ENCODE measurements at places on chromosomes 5 and 9.

DNA sequence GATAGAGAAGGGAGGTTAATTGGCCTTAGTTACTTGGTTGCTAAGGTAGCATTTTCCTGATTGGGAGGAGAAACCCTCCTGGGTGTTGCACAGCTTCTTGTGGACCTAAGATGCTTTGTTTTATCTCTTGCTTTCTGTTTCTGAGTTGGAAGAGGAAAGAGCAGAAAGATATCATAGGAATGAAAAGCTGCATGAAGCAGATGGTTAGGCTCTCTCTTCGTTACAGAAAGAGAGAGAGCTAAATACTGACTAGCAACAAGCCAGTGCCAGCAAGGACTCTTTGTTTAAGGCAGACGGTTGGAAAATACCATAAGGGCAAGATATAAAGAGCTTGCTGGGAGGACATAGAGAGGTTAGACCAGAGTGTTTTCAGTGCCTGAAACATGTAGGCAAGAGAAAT is 103.1 kb downstream of the ATG10 start:
- DNase-seq, result no peak

- peak; percentile 11 for DNase-seq
Observed at GRCh38 chr5:124951661-124952060, 205.2 kb upstream of the ZNF608 start.

DNA sequence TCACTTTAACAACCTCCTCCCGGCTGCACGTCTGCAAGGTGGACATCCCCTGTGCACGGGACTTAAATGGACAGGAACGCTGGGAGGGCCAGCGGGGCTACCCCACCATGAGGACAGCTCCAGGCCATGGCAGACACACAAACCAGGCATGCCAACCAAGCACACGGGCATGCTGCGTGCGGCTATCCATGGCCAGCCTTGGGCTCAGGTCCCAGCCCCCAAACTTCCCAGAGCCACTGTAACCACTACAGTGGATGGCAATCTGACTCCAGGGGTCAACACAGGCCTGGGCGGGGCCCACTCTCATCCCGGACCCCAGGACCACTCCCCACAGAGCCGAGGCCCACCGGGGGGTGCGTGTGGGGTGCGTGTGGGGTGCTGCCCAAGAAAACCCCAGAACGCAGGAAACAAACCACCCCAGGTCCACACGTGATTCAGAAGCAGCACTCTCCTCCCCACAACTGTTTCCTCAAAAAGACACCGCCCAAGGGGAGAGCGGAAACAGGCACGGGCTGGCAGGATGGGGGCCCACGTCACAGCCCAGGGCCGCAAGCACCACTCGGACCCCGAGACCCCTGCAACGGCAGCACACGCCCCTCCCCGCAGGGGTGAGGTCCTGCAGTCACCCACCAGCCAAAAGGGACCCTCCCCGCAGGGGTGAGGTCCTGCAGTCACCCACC is 7.4 kb downstream of the SLC12A7 start:
- no peak for DNase-seq

GRCh38 chr5:117245130-117245529 is 670.5 kb upstream of the SEMA6A start:
- no peak for DNase-seq

- no peak for DNase-seq
Observed at GRCh38 chr9:479971-480350, 265.3 kb downstream of the DOCK8 start.

DNA sequence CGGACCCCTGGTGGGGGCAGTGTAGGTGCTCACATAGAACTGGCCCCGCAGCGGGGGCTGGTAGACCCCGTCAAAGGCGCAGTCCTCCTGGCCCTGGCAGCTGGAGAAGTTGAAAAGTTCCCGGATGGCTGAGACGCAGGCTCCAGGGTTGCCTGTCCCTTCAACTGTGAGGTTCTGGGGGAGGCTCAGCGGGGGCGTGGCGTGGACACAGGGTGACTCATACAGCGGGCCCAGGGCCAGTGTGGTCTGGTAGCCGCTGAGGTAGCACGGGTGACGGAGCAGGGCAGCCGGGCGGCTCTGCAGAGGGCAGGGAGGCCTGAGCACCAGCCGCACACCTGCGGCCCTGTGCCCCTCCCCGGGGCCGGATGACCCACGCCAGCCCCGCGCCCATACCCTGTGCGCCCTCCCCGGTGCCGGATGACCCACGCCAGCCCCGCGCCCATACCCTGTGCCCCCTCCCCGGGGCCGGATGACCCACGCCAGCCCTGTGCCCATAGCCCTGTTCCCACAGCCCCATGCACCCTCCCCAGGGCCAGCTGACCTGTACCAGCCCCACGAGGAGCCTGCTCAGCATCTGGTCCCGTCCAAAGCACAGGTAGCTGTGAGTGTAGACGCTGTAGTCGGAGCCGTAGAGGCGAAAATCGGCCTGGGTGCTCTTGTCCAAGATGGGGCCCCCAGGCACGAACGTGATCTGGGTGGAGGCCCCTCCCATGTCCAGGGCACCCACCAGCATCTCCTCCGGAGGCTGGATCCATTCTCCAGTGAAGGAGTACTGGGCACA is 5.0 kb downstream of the ENTPD8 start:
- DNase-seq, result peak; percentile 86

DNA sequence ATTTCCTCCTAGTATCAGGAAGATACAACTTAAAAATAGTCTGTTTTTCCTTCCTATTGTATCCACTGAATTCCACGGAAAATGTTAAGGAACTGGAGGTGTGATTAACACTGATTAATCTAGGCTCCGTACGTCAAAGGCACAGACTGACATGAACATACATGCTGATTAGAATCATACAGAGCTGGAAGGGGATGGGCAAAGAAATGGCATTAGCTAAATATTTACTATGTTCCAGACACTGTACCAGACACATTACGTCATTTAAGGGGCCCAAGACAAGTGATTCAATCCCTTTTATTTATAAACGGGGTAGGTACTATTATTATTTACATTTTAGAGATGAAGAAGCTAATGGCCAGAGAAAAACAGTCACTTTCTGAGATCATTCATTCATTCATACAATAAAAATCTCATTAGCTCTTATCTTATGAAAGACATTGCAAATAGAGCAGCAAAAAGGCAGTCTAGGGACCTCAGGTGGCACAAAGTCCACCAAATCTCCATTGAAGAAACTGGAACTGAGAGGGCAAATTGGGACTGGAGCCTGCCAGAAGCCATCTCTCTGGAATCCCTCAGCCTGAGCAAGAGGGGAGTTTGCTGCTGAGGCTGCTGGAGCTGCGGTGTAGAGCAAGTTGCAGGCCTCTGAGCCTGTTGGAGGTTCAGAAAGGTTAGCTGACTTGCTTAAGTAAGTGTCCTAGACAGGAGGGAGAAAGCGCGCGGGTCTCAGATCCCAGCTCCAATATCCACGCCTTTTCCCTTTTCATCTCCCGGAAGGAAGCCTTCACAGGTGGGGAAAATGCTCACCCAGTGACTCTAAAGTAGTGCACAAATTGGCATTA is 1.6 kb upstream of the TGFBR1 start:
- DNase-seq, result no peak

- DNase-seq, result no peak
Observed at GRCh38 chr5:146799231-146799630, 79.3 kb downstream of the PPP2R2B start.

DNA sequence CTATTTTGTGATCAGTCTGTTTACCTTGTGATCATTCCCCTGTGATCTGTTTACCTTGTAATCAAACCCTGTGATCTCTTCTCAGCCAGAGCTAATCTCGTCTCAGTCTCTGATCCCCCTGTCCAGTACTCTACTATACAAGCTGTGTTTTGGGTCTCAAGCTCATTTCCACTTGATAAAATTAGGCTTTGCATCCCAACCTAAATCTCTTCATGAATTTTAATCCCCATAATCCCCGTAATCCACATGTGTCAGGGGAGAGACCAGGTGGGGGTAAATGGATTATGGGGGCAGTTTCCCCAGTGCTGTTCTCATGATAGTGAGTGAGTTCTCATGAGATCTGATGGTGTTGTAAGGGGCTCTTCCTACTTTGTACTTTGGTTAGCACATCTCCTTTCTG is 157.2 kb downstream of the PRR16 start:
- DNase-seq, result no peak

DNA sequence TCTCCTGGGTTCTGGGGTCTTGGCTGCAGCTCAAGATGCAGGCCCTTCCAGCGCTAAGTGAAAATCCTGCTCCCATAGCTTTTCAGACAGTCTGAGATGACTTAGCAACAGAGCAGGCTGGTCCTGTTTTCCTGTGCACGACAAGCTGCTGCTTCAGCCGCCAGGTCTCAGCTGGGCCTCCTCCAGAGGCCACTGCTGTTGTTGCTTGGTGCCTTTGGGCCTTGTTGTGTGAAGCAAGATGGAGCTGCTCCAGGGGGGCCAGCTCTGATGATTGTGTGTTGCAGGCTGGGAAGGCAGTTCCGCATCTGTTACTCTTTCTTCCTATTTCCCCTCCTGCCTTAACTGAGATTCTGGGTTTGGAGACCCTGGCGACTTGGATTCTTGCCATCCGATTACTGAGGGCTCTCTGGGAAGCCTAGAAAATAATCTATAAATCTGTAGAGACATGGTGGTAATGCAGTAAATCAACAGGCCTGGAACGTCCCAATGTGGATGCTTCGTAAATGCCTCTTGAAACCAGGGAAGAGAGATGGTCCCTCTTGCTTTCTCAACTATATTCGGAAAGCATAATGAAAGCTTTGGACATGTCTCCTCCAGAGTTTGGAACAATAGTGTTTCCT is 3.2 kb downstream of the MAP1B start:
- DNase-seq, result no peak

DNA sequence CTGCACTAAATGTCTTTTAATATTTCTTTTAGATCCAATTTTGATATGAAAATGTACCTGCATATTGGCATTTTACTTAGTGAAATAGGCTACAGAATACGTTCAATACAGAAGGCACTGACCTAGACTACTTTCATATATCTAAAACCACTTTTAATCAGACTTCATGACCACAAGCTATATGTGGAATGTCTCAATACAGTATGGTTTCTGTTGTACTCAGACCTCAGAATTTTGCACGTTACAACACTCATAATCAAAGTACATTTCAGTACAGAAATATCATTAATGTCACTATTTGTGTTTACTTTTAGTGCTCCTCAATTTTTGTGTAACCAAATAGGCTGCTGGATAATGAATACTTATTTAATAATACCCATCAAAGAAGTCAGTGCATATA is 74.8 kb downstream of the MEF2C start:
- no peak for DNase-seq

- DNase-seq, result no peak
Observed at GRCh38 chr5:38135486-38136039, 122.8 kb upstream of the EGFLAM start.

DNA sequence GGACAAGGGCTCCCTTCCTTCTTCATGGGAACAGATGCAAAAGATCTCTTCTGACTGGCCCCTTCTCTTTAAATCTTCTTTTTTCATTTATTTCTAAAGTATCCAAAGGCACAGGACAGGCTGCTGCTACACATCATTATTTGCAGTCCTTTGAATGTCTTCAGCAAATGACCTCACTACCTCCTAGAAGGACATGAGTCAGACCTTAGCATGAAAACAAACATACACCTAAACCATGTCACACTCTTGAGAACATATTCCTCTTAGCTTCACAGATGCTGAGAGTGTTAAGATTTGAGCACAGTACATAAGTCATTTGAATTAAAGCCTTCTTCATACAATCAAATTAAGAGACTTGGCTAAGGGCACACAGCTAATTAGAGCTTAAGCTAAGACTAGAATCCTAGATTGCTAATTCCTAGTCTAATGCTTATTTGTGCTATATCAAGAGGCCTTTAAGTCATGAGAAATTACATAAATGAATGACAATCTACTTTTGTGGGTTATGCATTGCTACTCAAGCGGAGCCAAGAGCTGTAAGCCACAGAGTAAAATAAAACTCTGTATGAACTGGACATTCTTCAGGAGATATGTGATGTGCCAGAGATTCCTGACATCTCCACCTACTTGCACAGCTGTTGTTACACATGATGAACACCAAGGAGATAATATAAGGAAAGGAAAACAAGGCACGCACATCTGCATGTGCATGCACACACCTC is 109.1 kb upstream of the PTGER4 start:
- DNase-seq, result no peak

DNA sequence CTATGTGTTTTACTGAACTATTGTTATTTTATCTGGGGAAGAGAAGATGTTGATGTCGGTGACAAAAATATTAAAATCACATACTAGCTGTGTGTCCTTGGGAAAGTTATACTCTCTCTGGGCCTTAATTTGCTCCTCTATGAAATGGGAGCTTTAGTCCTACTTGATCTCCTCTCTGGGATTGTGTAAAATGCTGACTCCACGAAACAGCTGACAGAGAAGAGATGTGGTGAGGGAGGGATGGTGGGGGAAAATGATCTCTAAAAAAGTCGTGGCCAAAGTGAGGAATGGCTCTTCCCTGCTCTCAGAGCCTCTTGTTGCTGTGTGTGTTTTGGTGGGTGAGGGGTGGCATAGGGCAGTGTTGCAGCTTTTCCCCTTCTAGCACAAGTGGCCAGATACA is 173.7 kb downstream of the MELK start:
- no peak for DNase-seq

- peak; percentile 12 for DNase-seq
Observed at GRCh38 chr5:58056546-58056945, 403.3 kb downstream of the PLK2 start.

- DNase-seq, result no peak
Observed at GRCh38 chr5:145478651-145479050, 356.5 kb downstream of the PRELID2 start.

- no peak for DNase-seq
Observed at GRCh38 chr9:83472764-83473163, 65.4 kb downstream of the FRMD3 start.

DNA sequence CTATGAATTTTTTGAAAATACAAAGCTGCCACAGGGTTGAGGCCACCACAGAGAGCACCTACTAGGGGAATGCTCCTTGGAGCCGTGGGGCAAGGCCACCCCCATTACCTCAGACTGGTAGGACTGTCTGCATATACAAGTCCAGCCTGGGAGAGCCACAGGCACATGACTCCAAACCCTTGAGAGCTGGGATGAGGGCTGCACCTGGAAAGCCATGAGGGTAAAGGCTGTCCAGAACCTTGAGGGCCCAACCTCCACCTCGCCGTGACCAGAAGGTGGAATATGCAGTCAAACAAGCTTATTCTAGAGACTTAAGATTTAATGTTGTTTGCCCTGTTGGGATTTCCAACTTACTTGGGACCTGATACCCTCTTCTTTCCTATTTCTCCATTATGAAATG is 69.5 kb upstream of the TSLP start:
- no peak for DNase-seq

DNA sequence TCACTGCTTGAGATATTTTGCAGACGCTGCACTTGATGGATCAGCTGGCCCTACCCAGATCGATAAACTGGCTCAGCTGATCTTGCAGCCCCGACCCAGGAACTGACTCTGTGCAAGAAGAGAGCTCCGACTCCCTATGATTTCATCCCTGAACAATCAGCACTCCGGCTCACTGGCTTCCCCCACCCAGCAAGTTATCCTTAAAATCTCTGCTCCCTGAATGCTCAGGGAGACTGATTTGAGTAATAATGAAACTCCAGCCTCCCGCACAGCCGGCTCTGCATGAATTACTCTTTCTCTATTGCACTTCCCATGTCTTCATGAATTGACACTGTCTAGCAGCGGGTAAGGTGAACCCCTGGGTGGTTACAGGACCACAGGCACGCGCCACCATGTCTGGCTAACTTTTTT is 16.9 kb upstream of the NANS start:
- DNase-seq, result no peak

- DNase-seq, result no peak
Observed at GRCh38 chr9:37562826-37563225, 13.4 kb downstream of the FBXO10 start.

- DNase-seq, result no peak
Observed at GRCh38 chr9:16992138-16992537, 121.7 kb upstream of the BNC2 start.

- no peak for DNase-seq
Observed at GRCh38 chr9:37342895-37343294, 79.6 kb upstream of the GRHPR start.

Measured in transverse colon (tissue), 4 donors.